ENCODE measurements at places on chromosomes 2 and 18.

GRCh38 chr2:25190536-25190935 is 22.2 kb upstream of the POMC start:
- no peak for DNase-seq

GRCh38 chr18:8406186-8406867 is 202.9 kb upstream of the RAB12 start:
- DNase-seq: no peak

DNA sequence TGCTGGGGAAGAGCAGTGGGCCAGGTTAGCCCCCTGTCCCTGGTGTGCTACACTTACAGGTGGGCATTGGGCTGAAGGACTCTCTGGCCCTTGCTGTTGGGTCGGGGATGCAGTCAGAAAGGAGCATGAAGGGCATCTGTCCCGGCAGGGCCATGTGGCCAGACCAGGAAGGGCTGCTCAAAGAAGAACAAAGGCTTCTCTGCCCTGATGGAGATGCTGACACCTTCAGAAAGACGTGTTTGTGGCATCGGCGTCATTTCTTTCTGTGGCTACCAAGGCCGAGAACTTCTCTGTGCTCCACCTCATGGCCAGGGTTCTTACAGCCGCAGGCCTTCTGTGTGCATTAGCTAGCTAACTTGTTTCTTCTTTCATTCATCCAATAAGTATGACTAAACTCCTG is 239.1 kb downstream of the FAM210A start:
- no peak for DNase-seq

DNA sequence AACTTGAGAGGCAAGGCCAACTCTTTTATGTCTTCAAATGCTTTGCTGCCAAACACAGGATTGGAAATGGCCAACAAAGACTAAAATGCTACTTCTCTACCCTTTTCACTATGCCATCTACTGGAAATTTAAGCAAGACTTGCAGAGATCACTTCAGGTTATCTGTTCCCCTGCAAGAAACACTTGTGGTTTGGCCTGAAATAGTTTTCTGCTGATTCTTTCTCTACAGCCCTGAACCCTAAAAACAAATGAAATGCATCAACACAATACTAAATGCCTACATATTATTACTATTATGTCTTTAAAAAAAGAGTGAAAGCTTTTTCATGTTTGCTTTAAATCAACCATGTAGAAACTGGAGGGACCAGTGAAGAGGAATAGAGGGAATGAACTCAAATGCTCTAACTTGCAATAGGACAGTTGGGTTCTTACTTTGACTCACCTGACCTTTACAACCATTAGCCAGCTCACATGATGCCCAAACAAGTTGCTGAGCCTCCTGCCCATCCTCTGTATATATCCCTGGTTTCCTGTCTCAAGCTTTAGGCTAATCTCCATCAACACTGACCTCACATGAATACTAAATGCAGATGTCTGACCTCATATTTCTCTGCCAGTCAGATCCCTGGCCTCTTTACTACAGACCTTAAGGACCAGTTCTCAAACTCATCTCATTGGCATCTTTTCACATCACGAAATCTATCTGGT is 17.5 kb upstream of the ADAM17 start:
- no peak for DNase-seq

DNA sequence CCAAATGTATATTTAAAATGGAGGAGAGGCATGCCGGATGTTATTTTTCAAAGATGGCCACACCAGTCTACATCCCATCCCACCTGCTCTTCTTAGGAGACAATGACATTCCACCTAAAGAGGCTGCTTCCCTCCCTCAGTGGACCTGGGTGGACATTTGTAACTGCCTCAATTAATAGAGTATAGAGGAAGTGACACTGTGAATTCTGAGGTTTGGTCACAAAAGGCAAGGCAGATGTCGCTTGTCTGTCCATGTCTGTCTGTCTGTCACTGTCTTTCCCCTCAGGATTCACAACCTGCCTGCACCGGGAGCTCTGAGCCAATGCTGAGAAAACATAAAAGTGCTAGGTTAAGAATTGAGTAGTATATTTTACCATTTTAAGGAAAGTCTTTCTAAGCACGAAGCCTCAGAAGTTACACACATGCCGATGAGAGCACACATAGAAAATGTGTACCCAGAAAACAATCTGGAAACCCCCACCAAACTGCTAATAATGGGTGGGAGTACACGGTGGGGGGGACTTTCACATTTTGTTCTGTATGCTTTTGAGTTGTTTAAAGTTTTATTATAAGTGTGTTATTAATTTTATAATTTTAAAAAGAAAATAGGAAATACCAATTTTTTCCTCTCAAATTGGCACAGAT is 21.0 kb downstream of the MIB1 start:
- no peak for DNase-seq

GRCh38 chr18:50405582-50406271 is 30.9 kb downstream of the SKA1 start:
- no peak for DNase-seq

- DNase-seq: peak; percentile 31
These were observed 25.7 kb downstream of the FBXO48 start for GRCh38 chr2:68441179-68441993.

- no peak for DNase-seq
These were observed 94.8 kb downstream of the INHBB start for GRCh38 chr2:120440521-120441350.

DNA sequence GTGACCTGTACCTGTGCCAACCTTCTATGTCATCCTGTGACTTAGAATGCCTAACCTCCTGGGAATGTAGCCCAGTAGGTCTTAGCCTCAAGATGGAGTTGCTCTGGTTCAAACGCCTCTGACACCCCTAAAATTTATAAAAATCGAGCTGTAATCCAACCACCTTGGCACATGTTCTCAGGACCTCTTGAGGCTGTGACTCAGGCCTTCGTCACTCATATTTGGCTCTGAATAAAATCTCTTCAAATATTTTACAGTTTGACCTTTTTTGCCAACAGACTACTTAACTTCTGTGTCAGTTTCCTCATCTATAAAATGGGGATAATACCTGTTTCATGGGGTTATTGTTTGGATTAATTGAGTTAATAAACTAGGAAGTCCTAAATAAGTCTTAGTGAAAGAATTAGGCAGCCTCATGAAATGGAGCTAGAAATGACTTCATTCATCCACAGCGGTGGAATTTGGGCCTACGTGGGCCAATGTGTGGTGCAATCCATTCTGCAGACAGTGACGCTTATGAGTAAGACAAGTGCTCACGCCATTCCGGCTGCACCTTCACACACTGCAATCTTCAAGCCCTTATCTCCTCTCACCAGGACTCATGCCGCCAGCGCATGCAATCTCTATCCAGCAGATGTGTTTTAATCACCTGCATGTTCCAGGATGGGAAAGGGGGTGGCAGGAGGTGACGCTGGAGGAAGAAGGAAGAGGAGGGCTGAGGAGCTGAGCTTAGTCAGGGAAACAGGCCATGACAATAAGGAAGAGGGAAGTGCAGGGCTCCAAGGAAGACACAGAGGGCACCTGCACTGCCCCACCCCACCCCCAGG is 2.0 kb upstream of the UBE2F start:
- DNase-seq: no peak

- DNase-seq: no peak
These were observed 591.3 kb upstream of the ZNF804A start for GRCh38 chr2:184006998-184007397.

GRCh38 chr2:8296306-8296705 is 385.6 kb upstream of the ID2 start:
- DNase-seq: no peak

- DNase-seq: no peak
These were observed 94.6 kb upstream of the PPP1CB start for GRCh38 chr2:28656937-28657615.

DNA sequence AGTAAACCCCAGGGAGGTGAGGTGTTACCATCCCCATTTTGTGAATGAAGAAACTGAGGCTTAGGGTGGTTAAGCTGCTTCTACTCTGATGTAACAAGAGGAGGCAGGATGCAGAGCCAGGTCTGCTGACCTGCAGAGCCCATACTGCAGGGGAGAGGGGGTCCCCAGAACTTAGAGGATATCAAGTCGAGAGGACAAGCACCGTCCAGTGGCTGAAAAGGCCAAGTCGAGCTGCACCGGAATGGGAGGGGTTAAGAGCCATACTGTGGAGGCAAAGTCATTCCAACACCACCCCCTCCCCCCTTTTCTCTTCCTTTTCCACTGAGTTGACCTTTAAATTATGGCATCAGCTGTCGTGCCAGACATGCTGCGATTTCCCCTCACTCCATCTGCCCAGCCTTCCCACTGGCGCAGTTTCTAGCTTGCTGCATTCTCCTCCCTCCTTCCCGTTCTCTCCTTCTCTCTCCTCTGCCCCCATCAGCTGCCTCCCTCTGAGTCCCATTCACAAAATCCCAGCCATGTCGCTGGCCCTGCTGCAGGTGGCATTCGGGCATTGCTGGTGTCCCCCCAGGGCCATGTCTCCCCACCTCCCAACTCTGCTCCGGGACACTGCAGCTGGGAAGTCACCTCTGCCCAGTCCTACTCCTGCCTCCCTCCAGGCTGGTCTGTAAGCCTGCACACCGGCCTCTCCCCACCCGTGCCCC is 346.9 kb downstream of the DYSF start:
- no peak for DNase-seq

DNA sequence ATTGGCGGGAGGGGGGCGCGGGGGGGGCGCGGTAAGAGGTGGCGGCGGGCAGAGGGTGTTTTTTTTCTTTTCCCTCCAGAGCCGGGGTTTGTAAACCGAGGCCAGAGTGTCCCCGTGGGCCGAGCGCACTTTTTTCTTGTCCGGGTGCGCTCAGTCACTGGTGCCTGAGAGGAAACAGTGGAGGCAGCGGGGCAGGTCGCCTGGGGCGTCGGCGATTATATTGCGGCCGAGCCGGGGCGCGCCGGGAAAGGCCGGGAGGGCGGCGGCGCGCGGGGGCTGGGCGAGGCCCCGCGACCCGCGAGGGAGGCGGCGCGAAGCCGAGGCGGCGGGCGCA is 275 bp downstream of the HOXD8 start:
- DNase-seq: no peak

GRCh38 chr2:203918264-203918663 is 18.3 kb upstream of the ICOS start:
- no peak for DNase-seq

GRCh38 chr18:59232309-59233016 is 12.5 kb downstream of the GRP start:
- no peak for DNase-seq

DNA sequence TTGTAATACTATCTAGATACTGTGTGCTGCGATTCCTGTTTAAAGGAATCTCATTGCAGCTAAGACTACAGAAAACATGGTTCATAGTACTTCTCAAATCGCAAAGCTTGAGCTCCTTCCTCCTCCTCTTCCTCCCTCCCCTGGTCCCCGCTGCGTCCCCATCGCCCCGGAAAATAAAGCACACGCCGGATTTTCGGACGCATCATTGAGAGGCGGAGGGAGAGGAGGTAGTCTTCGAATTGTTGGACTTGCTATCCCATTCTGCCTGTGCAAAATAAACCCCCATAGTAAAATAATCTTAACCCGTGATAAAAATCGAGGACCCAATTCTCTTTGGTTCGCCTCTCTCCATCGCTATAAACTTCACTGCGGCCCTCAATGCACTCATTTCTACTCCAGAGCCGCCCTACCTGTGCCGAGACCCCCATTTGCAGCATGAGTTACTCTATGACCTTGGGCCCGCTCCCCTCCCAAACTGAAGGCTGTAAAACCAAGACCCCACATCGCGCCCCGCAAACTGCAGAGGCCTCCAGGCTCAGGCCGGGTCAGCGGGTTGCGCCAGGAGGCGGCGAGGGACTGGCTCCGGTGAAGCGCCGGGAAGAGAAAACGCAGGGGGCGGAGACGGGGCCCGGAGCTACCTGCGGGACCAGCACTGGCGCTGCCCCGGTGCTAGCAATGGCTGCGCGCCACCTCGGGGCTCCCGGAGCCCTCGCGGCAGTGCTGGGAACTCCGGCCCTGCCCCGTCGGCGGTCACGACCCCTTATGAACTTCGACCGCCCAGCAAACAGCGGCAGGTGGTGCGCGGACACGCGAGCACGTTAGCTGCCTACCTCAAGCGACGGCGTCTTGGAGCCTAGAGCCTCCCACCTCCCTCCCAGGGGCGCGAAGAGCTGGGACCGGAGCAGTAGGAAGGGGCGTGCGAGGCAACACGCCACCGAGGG is 649 bp downstream of the ESCO1 start:
- peak; percentile 14 for DNase-seq

GRCh38 chr2:64681479-64681967 is 27.8 kb upstream of the SERTAD2 start:
- DNase-seq: no peak

GRCh38 chr18:41681138-41681880 is 273.7 kb upstream of the PIK3C3 start:
- no peak for DNase-seq

GRCh38 chr18:12423393-12423792 is 15.7 kb downstream of the PRELID3A start:
- DNase-seq: no peak

DNA sequence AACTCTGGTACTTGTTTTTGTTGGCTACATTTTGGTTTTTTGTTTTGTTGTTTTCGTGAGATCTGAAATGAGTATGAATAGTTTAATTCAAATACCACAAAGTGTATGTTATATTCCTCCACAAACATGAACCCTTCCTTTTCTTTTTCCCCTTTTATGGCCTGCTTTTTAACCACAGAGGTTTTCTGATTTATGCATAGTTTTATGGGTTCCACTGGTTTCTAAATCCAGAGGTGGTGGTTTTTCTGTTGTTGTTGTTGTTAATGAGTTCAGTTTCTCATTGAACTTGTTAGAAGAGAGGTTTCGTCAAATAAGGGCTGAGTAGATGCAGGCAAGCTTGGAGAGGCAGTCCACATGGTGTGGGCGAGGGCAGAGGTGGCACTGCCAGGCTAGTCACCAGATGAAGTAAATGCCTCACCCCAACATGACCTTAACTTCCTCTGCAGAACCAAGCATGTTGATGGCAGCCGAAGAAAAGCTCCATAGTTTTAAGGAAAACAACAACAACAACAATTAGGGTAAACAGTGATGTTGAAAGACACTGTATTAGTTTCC is 72.5 kb downstream of the RIF1 start:
- no peak for DNase-seq

- DNase-seq: no peak
These were observed 34.1 kb upstream of the FAP start for GRCh38 chr2:162277381-162277780.

- peak; percentile 20 for DNase-seq
These were observed 60.3 kb downstream of the CELF4 start for GRCh38 chr18:37505321-37505720.

DNA sequence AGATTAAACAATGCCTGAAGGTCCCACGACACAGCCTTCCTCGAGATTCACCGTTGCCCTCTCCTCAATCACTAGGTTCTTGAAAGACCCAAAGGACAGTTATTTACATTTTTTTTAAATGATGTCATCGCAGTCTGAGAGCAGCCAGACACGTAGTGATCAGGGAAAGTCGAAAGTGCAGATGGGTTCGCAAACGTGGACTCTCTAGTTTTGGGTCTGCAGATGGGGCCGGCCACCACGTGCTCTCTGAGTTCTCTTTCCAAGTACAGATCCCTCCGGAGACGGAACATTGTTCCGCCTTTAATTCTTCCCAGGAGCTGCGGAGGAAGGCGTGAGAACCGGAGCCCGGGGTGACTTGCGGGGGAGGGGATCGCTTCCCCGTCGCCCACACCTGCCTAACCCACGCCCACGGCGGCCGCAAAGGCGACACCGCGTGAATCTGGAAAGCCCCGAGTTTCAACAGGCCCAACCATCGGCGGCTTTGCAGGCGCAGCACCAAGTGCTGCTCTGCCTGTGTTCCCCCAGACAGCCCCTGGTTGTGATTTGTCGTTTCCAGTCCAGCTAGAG is 54.3 kb downstream of the PKDCC start:
- DNase-seq: no peak

- DNase-seq: no peak
These were observed 269.0 kb downstream of the ICOS start for GRCh38 chr2:204205538-204205937.
